ENCODE measurements at places on chromosomes 13 and 19.

DNA sequence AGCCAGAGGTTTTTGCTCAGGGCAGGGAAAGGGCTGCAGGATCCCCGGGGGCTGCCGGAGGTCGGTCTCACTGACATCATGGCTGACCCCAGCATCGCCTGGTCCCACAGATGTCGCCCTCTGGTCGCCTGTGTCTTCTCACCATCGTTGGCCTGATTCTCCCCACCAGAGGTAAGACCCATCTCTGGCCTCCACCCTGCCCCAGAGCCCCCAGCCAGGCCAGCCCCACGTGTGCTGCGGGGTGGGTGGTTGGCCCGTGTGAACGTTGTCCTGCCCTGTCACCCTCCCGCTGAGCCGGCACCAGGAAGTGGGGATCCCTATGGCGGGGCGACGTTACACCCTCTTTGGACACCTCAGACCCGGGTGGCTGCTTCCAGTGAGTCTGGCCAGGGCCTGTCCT lies 906 bp downstream of the FXYD5 start:
- no peak for DNase-seq

GRCh38 chr19:29386970-29387369 lies 138.8 kb upstream of the VSTM2B start:
- DNase-seq = no peak

DNA sequence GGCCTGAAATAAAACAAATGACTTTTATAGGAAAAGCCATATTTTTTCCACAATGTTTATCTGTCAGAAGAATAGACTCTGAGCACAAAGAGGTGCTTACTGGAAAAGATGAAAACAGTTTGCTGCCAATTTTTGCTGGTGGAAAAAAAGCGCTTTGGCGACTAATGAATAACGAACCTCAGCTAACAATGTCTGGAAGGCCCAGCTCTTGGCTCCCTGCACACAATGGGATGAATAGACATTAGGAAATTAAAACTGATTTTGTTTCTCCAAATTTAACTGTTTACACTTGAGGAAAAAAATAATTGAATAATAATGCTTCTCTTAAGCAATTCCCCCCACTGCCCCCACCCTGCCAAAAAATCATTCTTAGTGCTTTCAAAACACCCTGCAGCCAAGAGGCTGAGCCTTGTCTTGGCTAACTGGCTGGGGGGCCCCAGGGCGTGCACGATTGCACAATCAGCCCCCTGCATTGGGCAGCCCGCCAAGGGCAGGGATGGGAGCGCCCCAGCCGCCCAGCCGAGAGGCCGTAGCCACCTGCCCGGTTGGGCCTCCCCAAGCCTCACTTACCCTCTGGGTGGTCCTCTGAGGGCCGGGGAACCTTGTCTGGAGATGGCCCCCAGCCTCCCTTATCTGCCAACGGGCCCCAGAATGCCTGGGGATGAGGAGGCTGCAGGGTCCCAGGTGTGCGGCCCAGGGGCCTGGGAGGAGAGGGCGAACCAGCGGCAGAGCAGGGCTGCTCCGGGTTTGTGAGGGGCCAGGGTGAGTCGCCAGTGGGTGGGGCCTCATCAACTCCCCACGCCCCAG lies 16.8 kb downstream of the CEBPG start:
- no peak for DNase-seq

- DNase-seq = no peak
Measured at GRCh38 chr13:112670864-112671263, 19.0 kb upstream of the ATP11A start.

All from cortex of kidney (tissue), 1 donor.